Stomach (tissue), 19 donors: ENCODE measurements at places on chromosomes 5 and 9.
A peak's percentile ranks its signal among the peaks of the same experiment; 100 is the strongest.

DNA sequence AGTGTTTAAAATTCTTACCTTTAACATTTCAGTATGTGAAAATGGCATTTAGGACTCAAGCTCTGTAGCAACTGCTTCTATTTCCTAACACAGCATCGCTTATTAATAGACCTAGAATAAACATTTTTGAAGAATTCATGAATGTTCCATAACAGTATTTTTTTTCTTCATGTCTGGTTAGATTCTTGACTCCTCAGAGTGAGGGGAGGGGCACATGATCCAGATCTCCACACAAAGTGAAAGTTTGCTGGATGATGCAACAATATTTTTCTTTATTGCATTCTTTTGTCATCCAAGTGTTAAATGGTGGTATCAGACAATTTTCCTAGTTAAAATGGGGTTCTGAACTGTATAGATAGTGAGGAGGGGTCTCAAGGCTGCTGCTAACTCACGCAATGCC, 130.8 kb upstream of the MAN2A1 start:
- no peaks in the 10 kb centered on the region for H3K36me3 ChIP-seq
- no peak overlapping the region for H3K4me3 ChIP-seq

- DNase-seq, result no peak
- H3K4me1 ChIP-seq, result no peaks in the 10 kb centered on the region
- no peak overlapping the region for H3K4me3 ChIP-seq
- H3K36me3 ChIP-seq, result no peaks in the 10 kb centered on the region
- peak overlapping the region; percentile 8 for H3K27ac ChIP-seq
Measured at GRCh38 chr9:87464110-87464991, 33.3 kb upstream of the DAPK1 start.

- no peak overlapping the region for H3K27ac ChIP-seq
- H3K4me1 ChIP-seq, result peaks cover 10% of the 10 kb centered on the region
- no peak overlapping the region for H3K4me3 ChIP-seq
- peaks cover 6% of the 10 kb centered on the region for H3K36me3 ChIP-seq
- H3K27me3 ChIP-seq, result no peaks in the 10 kb centered on the region
Measured at GRCh38 chr9:3824581-3824980, 298.8 kb upstream of the RFX3 start.

DNA sequence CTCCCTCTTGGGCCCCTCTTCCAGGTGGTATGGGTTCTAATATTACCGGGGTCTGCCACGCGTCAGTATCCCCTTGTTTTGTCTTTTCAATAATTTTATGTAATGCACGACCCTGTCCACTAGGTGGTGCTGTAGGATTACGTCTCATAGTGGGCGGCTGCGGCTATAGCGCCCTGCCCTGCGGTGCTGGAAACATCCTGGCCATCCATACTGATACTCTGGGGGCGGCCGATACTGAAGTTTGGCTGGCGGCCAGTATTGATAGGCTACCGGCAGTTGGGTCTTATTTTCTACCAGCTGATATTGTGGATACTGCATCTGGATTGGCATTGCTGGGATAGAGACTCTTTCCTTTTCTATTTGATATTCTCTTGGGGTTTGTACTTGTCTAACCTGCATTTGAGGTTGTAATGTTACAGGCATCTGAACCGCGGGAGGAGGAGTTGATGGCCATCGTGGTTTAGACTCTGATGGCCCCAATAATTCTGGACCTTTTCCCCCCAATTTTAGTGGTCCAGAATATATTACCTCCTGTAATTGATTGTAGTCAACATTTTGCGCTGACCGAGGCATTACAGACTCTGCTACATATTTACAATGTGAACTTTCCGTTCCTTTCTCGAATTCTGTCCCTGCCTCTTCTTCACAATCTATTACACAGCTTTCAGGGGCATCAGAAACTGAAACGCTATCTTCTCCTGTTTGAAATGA, 3.3 kb upstream of the TMEM141 start:
- no peak overlapping the region for H3K4me3 ChIP-seq
- peaks cover 2% of the 10 kb centered on the region for H3K36me3 ChIP-seq
- peaks cover 44% of the 10 kb centered on the region for H3K4me1 ChIP-seq
- H3K27me3 ChIP-seq, result no peaks in the 10 kb centered on the region

GRCh38 chr5:135452321-135453030, at the start of gene TIFAB:
TIFAB (minus strand) TSS chr5:135452351; CDS start chr5:135449939, 2,412 bp downstream.
- no peak for DNase-seq
- H3K36me3 ChIP-seq, result no peaks in the 10 kb centered on the region
- H3K4me3 ChIP-seq, result no peak within 1 kb of the TSS
- H3K4me1 ChIP-seq, result no peaks in the 10 kb centered on the region

DNA sequence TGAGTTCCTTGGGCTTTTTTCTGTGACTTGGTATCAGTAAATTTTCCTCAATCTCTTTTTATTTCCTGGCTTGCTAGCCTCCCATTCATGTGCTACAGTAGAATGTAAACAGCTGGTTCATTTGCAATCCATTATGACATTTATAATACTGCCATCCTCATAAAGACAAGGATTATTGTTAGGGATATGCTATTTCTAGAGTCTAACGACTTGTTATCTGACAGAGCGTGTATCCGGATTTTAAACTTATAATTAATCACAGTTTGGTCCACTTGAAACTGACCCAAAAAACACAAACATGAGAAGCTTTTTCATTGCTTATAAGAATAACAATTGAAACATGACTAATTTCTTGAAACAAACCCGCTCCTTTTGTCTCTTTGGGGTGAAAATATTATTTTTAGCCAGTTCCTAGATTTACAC, 585.8 kb downstream of the TLE4 start:
- H3K4me1 ChIP-seq, result peaks cover 20% of the 10 kb centered on the region
- no peaks in the 10 kb centered on the region for H3K27me3 ChIP-seq
- DNase-seq, result peak; percentile 46

- H3K27ac ChIP-seq, result no peak overlapping the region
- DNase-seq, result no peak
- H3K36me3 ChIP-seq, result no peaks in the 10 kb centered on the region
Measured at GRCh38 chr5:73254642-73255041, 81.6 kb downstream of the TMEM174 start.

DNA sequence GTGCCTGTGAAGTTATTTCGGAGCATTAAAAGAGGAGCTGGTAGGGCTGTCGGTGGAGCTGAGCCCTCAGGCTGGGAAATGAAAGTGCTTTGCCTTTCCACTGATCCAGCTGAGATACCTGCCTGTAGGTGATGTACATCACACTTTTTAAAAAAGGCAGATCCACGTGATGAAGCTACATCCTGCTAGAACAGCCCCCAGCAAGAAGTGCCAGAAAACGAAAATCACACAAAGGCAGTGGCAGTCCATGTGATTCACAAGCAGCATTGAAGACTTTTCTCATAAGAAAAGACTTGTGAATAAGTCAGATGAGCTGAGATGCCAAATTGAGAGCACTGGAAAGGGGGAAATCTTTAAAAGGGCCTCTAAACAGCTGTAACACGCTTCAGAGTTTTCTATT, 765.1 kb downstream of the PTPRD start:
- H3K27ac ChIP-seq, result no peak overlapping the region
- no peak overlapping the region for H3K4me3 ChIP-seq
- no peaks in the 10 kb centered on the region for H3K27me3 ChIP-seq
- no peaks in the 10 kb centered on the region for H3K4me1 ChIP-seq
- no peak for DNase-seq

DNA sequence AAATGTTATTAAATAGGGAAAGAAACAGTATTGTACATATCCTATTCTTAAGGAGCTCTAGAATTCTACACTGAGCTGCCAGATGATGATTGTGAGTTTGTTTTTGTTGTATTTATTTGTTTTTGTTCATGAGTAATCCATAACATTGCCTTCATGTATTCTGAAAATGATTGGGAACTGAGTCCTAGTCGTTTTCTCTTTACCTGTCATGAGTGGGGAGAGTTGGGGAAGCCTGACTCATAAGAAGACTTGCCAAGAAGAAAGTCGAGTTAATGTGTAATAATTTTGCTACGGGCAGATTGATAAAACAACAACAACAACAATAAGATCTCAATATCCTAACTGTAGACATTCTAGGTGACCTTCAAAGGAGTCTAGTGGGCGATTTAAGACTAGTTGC, 103.8 kb downstream of the ANKRD55 start:
- DNase-seq, result no peak
- H3K36me3 ChIP-seq, result no peaks in the 10 kb centered on the region
- no peaks in the 10 kb centered on the region for H3K27me3 ChIP-seq
- peaks cover 6% of the 10 kb centered on the region for H3K4me1 ChIP-seq
- no peak overlapping the region for H3K4me3 ChIP-seq

DNA sequence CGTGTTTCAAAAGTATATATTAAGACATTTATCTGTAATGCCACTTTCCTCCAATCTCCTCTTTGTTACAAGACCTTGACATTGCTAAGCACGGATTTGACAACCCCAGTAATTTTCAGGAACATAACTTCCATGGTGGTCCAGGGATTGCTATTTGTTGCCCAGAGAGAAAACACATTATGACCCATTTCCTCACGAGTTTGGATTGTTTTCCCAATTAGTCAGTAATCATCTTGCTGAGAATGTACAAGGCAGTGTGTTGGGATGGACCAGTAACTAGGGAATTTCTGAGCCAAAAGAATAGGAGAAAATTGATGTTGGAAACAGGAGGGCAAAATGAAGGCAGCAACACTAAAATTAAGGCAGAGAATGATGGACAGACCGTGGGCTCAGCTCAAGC, 574.1 kb downstream of the EBF1 start:
- no peaks in the 10 kb centered on the region for H3K27me3 ChIP-seq
- H3K27ac ChIP-seq, result no peak overlapping the region
- no peaks in the 10 kb centered on the region for H3K4me1 ChIP-seq

DNA sequence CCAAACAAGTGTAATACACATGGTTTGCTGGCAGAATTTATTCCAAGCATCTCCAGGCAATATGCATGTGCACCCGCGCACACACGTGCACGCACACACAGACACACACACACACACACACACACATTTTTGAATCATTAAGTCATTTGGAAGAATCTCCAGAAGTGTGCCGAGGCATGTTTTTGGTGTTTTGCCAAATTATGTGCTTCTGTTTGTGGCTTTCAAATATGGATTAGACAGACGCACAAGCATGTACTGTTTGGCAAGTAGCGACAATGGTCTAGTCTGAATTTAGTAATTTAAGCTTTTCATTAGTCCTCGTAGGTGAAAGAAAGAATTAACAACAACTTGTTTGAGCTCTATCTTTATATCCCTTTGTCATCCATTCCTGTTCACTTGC, 36.7 kb downstream of the NFIB start:
- H3K36me3 ChIP-seq, result no peaks in the 10 kb centered on the region
- H3K4me3 ChIP-seq, result no peak overlapping the region
- no peaks in the 10 kb centered on the region for H3K27me3 ChIP-seq

GRCh38 chr9:136856079-136856476, 3.9 kb downstream of the MAMDC4 start:
- H3K4me3 ChIP-seq, result no peak overlapping the region
- peaks cover 40% of the 10 kb centered on the region for H3K4me1 ChIP-seq
- peaks cover 12% of the 10 kb centered on the region for H3K36me3 ChIP-seq
- DNase-seq, result peak; percentile 24

DNA sequence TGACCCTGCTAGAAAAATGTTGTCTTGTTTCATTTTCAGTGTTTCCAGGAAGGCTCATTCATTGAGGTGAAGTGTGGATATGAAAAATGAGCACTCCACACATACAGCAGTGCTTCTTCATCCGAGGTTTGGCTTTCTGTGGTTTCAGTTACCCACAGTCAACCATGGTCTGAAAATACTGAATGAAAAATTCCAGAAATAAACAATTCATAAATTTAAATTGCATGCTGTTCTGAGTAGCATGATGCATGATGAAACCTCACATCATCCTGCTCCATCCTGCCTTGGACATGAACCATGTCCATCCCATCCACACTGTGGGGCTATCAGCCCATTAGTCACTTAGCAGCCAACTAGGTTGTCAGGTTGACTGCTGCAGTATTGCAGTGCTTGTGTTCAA, 10.4 kb upstream of the SLC45A2 start:
- H3K4me3 ChIP-seq, result no peak overlapping the region
- H3K36me3 ChIP-seq, result peaks cover 4% of the 10 kb centered on the region
- no peaks in the 10 kb centered on the region for H3K27me3 ChIP-seq
- no peak overlapping the region for H3K27ac ChIP-seq
- DNase-seq, result no peak

DNA sequence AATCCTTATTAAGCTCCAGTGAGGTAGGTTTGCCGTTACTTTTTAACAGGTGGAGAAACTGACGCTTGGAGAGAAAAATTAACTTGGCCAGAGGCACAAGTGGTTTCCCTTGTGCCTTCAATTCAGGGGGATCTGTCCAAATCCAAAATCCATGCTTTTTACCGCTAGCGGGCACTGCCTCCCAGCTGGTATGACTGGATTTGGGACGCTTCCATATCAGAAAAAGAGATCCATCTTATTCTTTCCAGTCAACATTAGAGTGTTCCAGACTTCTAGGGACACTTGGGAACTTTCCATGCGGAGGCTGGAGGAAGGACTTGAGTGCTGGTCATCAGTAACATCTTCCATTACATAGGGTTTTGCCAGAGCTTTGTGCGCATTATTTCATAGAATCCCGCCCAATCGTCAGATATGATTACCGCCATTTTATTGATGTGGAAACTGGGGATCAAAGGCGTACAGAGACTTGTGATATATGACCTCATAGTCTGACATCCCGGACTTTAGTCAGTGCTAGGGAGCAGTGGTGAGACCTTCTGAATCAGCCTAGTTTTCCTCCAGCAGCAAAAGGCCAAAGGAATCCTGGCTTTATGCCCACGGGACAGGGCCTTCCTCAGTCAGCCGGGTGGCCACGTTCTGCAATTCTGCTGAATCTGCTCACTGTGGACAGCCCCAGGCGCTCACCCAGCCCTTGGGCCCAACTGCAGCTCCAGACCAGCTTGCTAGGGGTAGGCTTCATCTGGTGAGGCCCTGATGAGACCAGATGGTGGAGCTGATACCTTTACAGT, 1.1 kb upstream of the GNPDA1 start:
- no peak overlapping the region for H3K4me3 ChIP-seq
- no peaks in the 10 kb centered on the region for H3K27me3 ChIP-seq
- peaks cover 12% of the 10 kb centered on the region for H3K4me1 ChIP-seq
- H3K36me3 ChIP-seq, result peaks cover 8% of the 10 kb centered on the region
- DNase-seq, result no peak

DNA sequence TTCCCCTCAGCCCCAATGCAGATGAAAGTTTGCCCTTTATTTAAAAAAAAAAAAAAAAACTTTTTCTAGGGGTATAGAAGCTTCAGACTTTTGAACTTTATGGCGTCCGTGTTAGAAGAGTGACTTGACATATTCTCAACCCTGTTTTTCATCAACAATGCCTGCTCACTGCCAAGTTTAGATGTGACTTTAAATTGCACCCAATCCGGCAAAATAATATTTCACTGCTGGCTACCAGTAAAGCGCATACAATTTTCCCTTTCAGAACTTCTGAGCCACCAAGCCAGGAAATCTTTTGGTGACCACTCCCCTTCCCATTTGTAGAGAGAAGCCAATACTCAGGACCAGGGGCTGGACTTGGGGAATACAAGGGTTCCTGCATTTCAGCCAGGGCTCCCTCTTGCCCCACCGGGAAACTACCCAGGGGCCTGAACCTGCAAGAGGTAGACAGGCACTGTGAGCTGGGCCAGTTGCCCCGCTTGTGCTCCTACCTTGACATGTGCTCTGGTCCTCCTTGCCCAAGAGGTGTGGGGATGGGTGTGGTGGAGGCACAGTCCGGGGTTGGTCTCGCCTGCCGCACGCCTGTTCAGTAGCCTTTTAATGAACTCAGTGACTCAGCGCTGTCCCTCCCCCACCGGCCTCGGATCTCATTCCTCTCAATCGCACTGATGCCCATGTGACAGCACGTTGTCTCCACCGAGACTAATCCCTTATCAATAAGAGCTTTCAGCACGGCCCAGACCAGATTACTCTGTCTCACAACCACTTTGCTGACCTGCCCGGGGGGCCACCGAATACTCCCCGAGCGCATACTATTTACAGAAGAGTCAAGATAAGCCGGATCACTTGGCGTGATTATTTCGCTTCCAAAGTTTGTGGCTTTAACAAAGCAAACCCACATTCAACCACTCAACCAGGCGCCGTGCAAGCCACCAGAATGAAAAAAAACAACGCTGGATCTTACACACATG, 226.4 kb downstream of the DCP2 start:
- peaks cover 6% of the 10 kb centered on the region for H3K4me1 ChIP-seq
- H3K36me3 ChIP-seq, result no peaks in the 10 kb centered on the region
- H3K4me3 ChIP-seq, result no peak overlapping the region
- H3K27me3 ChIP-seq, result no peaks in the 10 kb centered on the region
- DNase-seq, result peak; percentile 67
